ENCODE measurements at places on chromosomes 7 and 10. TPM values are rescaled to one million over a fixed set of nuclear protein-coding genes. Genes with fewer than 3 reads are reported as not detected.

DNA sequence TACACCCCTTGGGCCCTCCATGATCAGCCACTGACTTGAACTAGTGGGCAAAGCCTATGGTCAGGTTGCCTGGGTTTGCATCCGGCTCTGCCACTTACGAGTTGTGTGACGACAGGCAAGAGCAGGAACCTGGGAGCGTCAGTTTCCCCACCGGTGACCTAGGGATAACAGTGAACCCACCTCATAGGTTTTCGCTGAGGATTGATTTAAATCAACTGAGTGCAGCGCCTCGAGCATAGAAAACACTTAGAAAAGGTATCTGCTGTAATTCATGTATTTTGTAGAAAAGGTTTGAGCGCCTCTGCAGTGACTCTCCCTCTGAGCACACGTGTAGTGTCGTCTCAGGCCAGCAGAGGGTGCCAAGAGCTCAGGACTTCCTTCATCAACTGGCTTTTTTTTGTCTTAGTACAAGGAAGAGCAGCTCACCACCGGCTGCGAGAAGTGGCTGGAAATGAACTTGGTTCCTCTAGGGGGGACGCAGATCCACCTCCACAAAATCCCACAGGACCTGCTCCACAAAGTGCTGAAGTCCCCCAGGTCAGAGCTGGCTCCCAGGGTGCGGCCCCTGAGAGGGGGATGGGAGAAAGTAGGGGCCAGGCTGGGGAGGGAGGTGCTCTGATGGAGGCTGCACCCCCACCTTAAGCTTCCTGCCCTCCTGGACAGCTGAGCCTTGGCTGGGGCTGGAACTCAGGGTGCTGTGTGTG, 27.7 kb downstream of the BTBD16 start:
- DNase-seq = peak; percentile 82

DNA sequence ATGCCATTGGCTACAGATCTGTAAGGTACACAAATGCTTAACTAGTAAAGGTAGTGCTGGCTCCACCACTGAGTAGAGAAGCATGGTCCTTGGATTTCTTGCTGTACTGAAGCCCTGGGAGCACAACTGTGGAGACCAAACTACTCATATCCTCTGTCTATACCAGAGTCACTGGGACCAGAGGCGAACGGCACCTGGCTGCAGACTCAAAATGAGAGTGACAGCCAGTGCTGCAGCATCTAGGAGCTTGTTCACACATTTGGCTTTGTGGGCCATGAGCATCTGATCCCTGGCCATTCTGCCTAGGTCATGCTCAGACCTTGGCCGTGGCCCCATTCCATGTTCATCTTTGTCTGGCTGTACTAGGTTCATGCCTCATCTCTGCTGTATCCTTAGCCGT, 31.9 kb downstream of the LRRC18 start:
- no peak for DNase-seq

Gene SNX10
- 7.9 TPM for total RNA-seq

- peak; percentile 42 for DNase-seq
Observed at GRCh38 chr10:127694580-127695193, 42.3 kb upstream of the FOXI2 start.

GRCh38 chr7:5594616-5595544, 171.2 kb upstream of the TNRC18 start:
- peak; percentile 33 for DNase-seq

GRCh38 chr10:26662864-26663263, 34.6 kb upstream of the PDSS1 start:
- no peak for DNase-seq

DNA sequence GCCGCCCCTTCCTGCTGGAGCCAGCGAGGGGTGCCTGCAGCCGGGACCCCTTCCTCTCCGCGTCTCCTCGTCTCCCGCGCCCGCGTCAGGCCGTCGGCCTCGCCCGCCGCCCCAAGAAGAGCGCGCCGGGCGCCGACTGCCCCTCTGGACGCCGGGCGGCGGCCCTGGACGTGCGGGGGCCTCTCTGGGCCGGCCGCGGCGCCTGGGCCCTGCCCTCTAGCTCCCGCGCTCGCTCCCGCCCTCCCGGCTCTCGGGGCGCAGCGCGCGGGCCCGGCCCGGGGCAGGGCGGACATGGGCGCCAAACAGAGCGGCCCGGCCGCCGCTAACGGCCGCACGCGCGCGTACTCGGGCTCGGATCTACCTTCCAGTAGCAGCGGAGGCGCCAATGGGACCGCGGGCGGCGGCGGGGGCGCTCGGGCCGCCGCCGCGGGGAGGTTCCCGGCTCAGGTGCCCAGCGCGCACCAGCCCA, 704 bp downstream of the ZNRF2 start:
- DNase-seq = peak; percentile 29

Gene STMP1
- total RNA-seq = 8.8 TPM

Gene NOM1
- total RNA-seq = 28.5 TPM

GRCh38 chr10:82961864-82962263, 1086.9 kb downstream of the NRG3 start:
- no peak for DNase-seq

DNA sequence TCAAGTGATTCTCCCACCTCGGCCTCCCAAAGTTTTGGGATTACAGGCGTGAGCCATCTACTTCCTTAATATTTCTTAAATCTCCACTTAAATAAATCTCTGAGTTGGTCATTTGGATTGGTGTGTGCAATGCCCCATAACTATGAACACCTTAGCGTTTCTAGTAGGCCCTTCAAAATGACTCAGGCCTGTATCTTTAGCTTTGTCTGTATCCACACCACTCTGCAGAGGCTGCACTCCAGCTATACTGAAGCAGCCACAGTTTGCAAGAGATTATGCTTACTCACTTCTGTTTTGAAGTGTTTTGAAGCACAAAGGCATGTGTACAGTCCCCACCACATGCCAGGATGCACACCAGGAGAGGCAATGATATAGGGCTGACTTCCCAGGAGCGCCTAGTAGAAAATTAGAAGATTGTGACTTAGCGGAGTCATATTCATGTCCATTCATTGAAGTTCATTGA, 2.4 kb upstream of the ST7 start:
- no peak for DNase-seq

Gene ZNF365
- total RNA-seq = 20.2 TPM
